GM13977 (cell line): ENCODE measurements at places on chromosomes 5 and 9.

DNA sequence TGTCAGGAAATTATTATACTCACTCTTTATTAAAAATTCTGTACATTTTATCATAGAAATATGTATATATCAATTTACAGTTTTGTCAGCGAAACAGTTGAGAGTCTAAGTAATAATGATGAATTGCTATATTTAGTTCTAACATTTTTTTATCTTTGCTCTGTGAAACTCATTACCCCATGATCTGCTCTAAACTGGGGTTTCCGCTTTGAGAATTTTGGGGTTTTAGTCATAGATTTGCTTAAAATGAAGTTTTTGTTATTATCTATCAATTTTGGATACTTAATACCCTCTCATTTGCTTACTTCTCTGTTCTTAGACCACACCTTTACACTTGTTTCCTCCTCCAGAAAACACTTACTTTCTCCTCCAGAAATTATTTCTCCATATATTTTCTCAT lies 333.8 kb upstream of the MPDZ start:
- no peak for DNase-seq

DNA sequence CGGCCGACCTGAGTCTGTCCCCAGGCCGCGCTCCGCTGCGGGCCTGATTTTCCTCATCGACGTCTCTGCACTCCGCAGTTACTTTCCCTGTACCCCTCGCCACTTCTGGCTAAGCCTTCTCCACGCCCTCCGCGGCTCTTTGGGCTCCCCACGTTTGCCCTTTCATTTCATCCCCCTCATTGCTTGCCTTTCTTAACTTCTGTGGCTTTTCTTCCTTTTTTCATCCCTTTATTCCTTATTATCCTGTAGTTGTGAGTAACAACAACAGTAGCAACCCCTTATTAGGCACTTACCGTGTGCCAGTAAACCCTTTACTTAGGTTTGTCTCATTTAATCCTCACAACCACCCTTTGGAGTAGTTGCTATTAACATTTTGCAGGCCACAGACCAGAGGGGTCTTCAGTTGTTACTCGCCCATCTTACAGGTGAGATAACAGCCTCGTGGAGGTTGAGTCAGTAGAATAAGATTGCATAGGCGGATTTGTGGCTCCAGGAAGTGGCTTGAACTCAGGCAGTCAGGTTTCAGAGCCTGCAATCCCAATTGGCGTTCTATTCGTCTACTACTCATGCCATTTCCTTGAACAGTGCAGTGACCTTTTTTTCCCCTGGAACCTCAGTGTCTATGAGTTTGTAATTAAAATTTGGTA lies 724 bp downstream of the TCERG1 start:
- DNase-seq, result no peak

GRCh38 chr9:101326035-101326434 lies 58.8 kb downstream of the BAAT start:
- no peak for DNase-seq

- no peak for DNase-seq
These were observed 1.2 kb upstream of the GABRA1 start for GRCh38 chr5:161846746-161847145.

DNA sequence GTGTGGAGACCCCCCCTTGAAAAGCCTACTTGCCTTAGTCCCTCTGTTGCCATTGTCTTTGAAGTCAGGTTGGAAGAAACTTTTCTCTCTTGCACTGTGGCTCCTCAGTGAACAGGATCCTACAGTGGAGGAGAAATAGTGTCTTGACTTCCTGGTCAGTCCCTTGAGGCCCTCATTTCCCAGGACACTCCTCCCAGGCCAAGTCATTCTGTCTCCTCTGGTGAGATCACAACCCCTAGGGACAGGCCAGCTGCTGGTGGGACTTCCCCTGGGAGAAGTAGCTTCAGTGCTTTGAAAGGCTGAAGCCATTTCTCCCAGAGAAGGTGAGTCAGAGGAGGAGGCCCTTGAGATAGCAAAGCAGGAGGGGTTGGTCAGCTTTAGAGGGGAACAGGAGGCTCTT lies 10.1 kb upstream of the GRIA1 start:
- peak; percentile 23 for DNase-seq

- DNase-seq, result no peak
These were observed 47.6 kb upstream of the ADCY2 start for GRCh38 chr5:7348168-7348854.

- no peak for DNase-seq
These were observed 3.4 kb downstream of the RORB start for GRCh38 chr9:74500584-74500924.

DNA sequence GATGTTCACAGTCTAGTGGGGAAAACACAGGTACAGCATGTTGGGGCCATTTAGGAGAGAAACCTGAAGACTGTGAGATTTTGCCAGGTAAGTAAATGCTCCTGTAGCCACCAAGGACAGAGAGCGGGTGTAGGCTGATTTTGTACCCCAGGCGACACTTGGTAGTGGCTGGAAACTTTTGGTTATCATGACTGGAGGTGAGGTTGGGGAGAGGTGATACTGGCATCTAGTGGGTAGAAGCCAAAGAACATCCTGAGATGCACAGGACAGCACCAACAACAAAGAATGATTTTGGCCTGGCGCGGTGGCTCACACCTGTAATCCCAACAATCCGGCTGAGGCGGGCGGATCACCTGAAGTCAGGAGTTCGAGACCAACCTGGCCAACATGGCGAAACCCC lies 38.8 kb upstream of the PWWP2A start:
- DNase-seq, result no peak

GRCh38 chr9:95920017-95920416 lies 44.5 kb downstream of the ERCC6L2 start:
- DNase-seq, result no peak

DNA sequence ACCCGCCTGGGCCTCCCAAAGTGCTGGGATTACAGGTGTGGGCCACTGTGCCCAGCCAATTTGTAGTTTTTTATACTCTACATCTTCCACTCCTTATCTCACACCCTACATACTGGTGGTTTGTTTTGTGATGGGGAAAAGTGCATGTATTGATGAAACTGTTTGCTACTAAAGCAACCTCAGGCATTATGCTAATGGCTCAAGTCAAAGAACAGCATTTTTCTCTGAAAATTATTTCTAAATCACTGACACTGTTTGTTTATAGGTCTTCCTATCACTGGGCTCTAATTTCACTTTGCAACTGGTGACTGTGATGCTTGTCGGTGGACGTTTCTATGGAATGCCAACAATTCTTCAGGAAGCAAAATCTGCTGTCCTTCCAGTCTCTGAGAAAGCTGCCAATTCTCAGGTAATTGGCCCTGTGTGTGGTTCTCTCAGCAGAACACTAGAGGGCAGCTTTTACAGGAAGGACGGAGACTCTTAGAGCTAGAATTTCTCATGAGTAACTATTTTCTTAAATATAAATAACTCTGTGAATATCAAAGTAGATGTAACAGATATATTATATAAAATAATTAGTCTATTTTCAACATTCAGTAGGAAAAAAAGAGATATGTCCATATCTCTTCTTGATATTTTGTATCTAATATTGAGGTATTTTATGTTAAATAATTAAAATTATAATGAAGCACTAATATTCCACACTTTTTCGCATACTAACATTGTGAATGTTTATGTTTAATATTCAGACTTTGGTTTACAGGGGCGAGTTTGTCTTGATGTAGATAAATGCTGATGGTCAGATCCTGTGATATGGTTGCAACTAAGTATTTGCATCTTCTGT lies 244.1 kb downstream of the ADGRV1 start:
- peak; percentile 45 for DNase-seq

- no peak for DNase-seq
These were observed 479.0 kb downstream of the ZSWIM6 start for GRCh38 chr5:61811052-61811451.

DNA sequence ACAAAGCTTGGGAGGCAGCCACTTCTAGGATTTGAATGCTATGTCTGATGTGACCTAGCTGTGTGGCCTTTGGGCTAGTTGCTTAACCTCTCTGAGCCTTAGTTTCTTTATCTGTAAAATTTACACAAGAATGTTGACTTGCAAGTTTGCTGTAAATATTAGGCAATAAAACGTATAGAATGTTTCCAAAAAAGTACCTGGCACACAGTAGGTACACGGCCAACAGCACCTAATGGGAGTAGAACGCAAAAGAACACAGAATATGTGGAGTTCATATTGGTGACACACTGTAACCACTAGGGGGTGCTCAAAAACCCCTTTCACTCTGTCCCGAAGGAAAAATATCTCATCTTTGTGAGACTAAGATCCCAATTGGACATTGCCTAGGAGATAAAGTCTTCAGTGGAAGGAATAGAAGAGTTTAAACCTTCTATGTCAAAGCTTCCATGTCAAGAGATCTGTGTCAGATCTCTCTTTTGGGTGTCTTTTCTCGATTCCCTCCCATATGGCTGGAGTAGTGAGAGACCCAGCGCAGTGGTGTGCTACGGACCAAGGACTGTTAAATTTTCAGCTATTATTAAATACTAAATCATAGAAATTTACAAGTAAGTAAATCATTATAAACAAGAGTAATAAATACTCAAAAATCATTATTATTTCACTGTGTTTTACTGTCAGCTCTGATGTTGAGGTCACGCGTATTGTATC lies 145.4 kb upstream of the RAD23B start:
- DNase-seq, result peak; percentile 36

DNA sequence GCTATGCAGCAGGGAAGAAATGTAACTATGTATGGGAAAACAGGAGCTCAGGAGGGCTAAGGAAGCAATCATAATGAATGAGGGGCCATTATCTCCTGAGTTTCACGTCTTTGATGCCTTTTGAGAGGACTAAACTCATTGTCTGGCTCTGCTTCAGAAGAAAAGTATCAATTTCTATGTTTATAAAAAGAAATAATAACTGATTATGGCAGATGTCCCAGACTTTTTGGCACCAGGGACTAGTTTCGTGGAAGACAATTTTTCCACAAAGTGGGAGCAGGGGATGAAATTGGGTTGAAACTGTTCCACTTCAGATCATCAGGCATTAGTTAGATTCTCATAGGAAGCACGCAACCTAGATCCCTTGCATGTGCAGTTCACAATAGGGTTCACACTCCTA lies 8.7 kb upstream of the IL7R start:
- DNase-seq, result no peak

- peak; percentile 26 for DNase-seq
These were observed 2.3 kb downstream of the TUT7 start for GRCh38 chr9:86351880-86352279.

DNA sequence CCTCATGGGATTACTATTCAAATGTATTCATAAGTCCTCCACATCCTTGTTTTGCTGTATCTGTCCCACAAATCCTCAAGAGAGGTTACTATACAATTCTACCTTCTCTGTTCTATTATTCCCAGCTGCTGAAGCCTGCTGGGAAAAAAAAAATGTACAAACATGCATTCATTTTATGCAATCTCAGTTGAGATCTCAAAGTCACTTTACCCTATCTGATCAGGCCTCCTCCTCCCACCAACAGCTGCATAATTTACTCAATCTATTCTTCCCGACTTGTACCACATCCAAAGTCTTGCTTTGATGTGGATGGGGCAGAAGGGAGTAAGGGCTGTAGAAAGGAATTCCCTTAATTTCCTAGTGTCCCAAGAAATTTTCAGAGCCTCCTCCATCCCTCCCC lies 28.6 kb downstream of the PSIP1 start:
- DNase-seq, result no peak

DNA sequence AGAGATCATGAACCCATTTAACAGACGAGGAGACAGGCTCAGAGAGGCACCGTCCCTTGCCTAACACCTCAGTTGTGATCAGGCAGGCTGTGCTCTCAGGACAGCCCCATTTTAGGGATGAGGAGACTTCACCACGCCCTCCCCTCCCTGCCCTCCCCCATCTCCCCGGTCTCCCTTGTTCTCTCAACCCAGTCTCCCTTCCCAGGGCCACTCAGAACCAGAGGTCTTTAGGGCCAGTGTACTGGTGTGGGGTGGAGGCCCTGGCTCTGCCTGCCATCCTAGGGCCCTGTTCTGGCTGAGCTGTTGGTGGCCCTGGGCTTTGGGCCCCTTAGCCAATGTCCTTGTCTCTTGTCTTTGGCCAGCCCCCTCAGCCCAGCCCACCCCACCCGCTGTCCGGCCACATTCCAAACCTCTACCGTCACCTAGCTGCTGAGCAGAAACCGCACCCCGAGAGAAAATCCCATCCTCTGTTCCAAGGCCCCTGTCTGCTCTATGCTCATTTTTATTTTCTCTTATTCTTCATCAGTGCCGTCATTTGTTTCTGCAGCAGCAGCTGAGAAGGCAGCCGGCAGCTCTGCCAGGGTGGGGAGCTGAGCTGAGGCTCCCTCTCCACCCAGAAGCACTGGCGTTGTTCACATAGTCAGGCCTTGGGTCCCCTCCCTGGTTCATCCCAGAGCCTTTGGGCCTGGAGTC lies 33.9 kb downstream of the OLFML2A start:
- DNase-seq, result no peak

GRCh38 chr5:157778121-157778805 lies 34.8 kb downstream of the LSM11 start:
- DNase-seq, result no peak

DNA sequence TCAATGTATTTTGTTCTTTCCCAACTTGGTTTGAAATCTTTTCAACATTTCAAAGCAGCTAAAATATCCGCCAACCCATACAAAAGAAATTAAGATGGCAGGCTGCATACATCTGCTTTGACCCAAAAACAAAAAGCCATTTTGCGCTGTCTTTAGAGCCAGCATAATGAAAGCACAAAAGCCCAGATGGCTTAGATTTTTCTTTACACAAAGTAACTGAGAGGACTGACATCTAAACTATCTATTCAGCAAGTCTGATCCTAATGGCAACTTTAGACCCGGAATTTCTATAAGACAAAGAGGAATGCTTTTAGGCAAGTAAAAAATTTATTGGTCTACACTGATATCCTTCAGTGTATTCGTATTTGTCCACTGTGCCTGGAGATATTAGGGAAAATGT lies 86.3 kb downstream of the MYO10 start:
- no peak for DNase-seq

GRCh38 chr5:140497897-140498296 lies 49.6 kb upstream of the EIF4EBP3 start:
- DNase-seq, result no peak

GRCh38 chr5:1115123-1115815 lies 3.4 kb upstream of the SLC12A7 start:
- DNase-seq, result no peak

DNA sequence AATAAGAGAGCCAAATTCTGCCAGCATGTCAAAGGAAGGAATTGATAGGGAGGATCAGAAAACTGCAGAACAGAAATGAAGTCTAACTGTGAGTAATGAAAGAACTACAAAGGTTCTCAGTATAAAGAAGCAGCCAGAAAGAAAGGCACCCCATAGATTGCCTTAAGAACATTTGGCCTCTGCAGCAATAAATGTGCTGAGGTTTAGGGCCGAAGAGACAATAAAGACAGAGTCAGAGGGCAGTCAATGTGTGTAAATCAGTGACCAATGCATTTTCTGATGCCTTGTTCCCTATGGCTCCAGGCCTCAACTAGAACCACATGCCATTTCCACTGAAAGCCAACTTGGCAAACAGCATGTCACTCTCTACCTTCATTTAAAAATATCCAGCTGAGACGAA lies 281.0 kb downstream of the HINT1 start:
- DNase-seq, result no peak
